ENCODE measurements at places on chromosomes 7 and 10.

- no peak for DNase-seq
These were observed 24.5 kb upstream of the TBXAS1 start for GRCh38 chr7:139804571-139804970.

GRCh38 chr7:157397036-157397720 lies 60.4 kb downstream of the DNAJB6 start:
- no peak for DNase-seq

DNA sequence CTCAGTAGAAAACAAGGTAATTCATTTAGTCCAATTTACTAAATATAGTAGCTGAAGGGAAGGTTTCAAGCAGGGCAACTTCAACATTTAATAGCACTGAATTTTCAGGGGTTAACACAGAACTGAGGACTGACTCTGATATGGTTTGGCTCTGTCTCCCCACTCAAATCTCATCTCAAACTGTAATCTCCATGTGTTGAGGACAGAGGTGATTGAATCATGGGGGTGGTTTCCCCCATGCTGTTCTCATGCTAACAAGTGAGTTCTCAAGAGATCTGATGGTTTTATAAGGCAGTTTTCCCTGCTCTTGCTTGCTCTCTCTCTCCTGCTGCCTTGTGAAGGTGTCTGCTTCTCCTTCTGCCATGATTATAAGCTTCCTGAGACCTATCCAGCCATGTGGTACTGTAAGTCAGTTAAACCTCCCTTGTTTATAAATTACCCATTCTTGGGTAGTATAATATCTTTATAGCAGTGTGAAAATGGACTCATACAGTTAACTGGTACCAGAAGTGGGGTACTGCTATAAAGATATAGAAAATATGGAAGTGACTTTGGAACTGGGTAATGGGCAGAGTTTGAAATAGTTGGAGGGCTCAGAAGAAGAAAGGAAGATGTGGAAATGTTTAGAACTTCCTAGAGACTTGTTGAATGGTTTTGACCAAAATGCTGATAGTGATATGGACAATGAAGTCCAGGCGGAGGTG lies 9.8 kb upstream of the UMAD1 start:
- no peak for DNase-seq

DNA sequence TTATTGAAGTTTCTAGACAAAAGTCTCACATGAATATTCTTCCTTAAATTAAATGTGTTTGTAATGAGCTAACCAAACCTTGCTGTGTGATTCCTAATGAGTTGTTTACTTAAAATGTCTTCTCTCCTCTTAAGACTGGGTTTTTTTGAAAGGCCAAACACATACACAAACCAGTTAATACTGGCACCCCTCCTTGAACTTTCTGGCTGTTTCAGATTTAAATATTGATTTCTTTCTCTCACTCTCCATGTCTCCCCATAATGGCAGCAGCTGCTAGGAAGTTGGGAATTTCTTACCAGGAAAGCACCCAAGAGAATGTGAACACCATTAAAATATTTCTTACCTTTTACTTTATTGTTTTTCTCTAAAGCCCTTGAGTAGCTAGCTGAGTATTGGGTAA lies 11.4 kb upstream of the PTN start:
- DNase-seq, result no peak

GRCh38 chr7:147999962-148000361 lies 590.6 kb upstream of the C7orf33 start:
- no peak for DNase-seq
